T-helper 17 cell (primary cell): ENCODE measurements at places on chromosomes 11 and 22.

GRCh38 chr11:68164437-68164836, 43.2 kb upstream of the CHKA start:
- DNase-seq, result no peak

- no peak for DNase-seq
Measured at GRCh38 chr11:62874851-62875250, 5.8 kb upstream of the SLC3A2 start.

DNA sequence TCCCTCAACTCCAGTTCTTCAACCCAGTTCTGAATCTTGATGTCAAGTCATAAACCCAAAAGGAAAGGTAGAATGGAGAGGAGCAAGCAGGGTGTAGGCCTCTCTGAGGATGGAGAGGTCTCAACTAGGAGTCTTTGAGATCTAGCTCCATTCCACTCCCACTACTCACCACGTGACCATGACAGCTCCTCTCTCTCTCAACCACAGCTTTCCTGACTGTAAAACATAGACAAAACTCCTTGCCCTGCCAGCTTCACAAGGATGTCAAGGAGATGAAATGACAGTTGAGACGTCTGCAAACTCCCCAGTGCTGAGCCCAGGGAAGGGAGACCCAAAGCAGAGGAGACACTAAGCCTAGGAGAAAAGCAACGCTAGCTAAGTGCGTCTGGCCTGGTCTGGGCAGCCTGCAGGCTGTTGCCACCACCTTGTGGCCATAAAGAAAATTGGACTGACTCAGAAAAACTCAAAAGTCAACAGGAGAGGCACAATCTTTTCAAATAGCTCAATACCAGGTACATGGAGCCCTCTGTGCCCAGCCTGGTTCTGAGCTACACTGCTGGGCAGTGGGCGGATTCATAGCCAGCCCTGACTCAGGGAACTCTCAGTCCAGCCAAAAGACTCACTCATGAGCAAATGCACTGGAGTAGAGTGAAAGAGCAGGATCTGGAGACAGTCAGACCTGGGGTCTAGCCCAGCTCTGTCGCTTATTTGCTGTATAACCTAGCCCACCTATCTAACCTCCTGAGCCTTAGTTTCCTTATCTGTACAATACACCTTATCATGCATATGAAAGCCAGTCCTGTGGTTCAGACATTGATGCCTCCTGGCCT, 3.4 kb downstream of the CLPB start:
- DNase-seq, result no peak

- DNase-seq, result no peak
Measured at GRCh38 chr11:57566005-57566904, 1.2 kb downstream of the UBE2L6 start.
